Thymus (tissue), 14 donors: ENCODE measurements at places on chromosomes 5 and 9.

GRCh38 chr9:35791297-35791921 lies at the start of gene NPR2:
NPR2 (plus strand) TSS chr9:35791591; CDS start chr9:35792409, 818 bp downstream.
- no peak for DNase-seq

DNA sequence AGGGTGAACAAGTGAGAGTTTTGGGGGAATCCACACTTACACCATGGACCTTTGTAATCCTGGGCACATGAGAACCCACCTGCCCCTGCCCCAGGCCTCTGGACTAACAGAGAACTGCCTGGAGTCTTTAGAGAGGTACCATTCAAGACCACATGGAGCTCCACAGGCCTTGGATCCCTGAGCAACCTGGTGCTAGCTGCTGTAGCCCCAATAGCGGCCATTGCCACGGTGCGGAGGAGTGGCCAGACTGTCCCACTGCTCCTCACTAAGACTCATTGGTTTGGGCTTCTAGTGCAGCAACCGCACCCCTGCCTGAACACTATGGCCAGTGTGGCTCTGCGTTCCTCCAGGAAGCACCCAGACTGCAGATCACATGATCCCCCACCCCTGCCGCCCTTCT lies 45.8 kb downstream of the OSMR start:
- DNase-seq, result no peak

DNA sequence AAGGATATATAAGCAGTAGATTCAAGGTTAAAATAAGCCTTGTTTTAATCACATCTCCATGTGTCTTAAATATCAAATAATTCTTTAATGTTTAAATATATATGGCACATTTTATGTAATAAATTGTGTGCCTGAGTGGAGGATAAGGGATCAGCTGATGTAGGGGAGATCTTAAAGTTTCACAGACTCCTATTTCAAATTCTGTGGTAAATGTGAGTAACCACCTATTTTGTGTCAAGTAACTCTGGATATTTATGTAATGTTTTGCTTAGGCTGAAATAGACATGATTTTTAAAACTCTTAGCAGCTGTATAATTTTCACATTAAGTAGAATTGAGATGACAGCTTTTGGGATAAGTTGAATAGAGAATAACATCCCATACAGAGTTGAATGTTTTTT lies 41.3 kb upstream of the ITGA2 start:
- DNase-seq, result no peak

GRCh38 chr5:11897781-11898180 lies 6.5 kb downstream of the CTNND2 start:
- DNase-seq, result no peak

GRCh38 chr5:58763390-58763789 lies 180.5 kb downstream of the RAB3C start:
- DNase-seq, result no peak

DNA sequence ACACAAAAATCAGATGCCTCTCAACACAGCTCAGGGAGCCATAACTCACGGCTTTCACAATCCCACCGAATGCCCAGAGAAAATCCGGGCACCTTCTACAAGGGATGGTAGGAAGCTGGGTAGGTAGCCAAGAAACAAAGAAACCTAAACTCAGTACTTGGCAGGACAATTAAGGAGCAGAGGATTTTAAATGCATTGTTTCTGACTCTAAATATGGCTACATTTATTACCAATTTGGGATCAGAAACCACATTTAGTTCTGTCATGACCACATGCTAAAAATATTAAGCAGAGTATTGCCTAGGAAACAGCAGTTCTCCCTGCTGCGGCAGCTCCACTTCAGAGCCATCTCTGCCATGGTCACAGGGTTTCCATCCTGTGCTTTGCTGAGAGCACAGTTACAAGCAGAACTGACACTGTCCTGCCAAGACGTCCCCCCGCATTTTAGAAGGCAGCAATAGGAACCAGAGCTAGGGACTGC lies 57.5 kb downstream of the SIL1 start:
- no peak for DNase-seq

- no peak for DNase-seq
Observed at GRCh38 chr9:4137234-4137633, 162.6 kb downstream of the GLIS3 start.

GRCh38 chr9:89622933-89623861 lies 18.4 kb downstream of the GADD45G start:
- no peak for DNase-seq

DNA sequence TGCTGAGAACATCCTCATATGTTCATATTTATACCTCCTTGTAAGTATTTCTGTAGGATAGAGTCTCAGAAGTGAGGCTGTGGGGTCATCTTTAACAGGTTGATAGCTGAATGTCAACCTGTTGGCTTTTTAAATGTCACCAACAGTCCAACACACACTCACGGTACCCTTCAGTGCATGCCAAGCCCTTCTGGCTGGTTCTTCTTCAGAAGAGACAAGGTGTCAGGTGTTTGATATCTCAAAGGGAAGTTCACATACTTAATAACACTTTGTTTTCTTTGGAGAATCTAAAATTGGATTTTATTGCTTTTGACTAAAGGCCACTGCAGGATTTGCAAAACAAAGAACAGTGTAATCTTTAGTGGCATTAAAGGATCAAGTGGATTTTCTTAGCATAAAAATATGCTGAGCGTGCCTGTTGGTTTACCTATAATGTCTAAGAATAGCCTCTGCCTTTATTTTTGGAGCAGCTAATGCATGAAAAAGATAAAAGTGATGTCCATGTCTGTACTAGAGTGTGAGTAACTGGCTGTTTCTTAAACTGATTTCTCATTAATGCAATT lies 58.2 kb downstream of the RGS3 start:
- no peak for DNase-seq

DNA sequence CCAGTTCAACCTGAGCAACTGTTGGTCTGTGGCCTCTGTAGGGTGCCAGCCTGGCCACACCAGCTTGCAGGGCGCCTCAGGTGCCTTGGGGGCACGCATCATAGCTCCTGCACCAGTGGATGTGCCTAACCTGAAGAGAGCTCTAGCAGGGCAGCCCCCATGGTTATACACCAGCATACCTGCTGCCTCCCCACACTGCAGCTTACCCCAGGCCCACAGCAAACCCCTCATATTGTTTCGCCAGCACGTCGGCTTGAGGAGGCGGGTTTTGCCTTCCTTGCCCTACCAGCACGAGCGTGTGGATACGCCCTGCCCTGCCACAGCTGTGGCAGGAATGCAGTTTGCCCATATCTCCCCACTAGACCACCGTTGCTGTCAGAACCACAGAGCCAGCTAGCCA lies 435.9 kb downstream of the SLCO4C1 start:
- DNase-seq, result no peak

DNA sequence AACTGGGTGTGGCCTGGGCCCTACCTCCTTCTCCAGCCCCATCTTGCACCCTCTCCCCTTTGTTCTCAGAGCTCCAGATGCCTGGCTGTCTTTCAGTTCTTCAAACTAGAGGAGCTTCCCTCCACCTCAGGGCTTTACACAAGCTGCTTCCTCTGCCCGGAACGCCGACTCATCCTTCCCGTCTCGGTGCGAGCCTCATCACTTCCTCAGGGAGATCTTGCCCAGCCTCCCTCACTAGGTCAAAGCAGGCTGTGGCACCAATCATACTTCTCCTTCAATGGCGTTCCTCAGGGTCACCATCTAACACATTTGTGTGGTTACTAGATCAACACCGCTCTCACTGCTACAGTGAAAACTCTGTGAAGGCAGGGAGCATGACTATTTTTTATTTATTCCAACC lies 56.2 kb upstream of the ZSWIM6 start:
- DNase-seq, result no peak

- no peak for DNase-seq
Observed at GRCh38 chr9:136531186-136531903, 14.5 kb downstream of the NOTCH1 start.

GRCh38 chr9:100160021-100160420 lies 61.0 kb downstream of the INVS start:
- DNase-seq, result no peak

DNA sequence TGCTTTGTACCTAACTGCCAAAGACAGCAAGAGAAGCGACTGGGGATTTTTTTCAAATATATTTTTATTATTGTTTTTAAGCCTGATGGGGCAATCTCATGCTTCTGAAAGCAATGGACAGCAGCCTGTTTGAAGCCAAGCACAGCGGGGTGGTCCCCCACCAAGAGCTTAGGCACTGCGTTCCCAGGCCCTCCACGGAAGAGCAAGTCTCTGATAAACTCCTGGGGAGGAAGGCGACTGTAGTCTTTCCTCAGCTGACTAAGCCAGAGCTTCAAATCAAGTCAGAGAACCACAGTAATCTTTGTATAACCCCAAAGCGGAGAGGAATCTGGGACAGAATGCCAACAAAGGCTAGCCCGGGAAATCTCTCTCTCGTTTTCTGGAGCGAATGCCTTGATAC lies 54.4 kb downstream of the ARSB start:
- DNase-seq, result no peak

DNA sequence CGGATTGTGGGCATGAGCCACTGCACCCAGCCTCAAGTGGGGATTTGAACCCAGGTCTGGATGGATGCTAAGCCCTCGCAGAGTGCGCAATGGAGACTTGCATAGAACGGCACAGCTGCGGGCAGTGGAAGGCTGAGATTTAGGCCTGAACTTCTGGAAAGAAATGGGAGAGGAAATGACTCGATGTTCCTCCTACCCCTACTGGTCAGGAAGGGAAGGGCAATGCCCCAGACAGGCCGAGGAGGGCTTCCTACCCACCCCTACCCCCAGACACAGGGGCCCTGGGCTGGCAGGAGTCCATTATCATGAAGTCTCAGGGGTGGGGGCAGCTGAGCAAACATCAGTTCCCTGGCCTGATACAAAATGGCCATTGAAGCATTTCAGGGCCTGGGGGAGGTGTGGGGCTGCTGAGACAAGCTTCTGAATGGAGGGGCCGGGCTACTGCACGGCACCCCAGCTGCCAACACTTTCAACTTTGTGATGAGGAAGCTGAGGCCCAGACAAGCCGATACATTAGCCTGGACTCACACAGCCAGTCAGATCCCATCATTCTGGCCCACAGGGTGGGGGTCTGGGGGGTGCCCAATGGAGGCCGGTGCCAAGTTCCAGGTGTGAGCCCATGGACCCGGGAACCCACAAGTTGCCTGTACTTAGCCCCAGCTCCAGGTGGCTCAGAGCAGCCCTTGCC lies 13.5 kb upstream of the WDR38 start:
- no peak for DNase-seq

GRCh38 chr9:33128570-33128969 lies 38.6 kb downstream of the B4GALT1 start:
- DNase-seq, result no peak

- no peak for DNase-seq
Observed at GRCh38 chr9:103789686-103790085, 304.4 kb upstream of the SMC2 start.
